ENCODE measurements at places on chromosomes 6 and 20.

- peak; percentile 5 for DNase-seq
Measured at GRCh38 chr6:31401403-31401802, 2.0 kb upstream of the MICA start.

- no peak for DNase-seq
Measured at GRCh38 chr20:46551522-46552381, 1.3 kb upstream of the OCSTAMP start.

GRCh38 chr6:151690768-151691562, 116.5 kb upstream of the ESR1 start:
- no peak for DNase-seq

DNA sequence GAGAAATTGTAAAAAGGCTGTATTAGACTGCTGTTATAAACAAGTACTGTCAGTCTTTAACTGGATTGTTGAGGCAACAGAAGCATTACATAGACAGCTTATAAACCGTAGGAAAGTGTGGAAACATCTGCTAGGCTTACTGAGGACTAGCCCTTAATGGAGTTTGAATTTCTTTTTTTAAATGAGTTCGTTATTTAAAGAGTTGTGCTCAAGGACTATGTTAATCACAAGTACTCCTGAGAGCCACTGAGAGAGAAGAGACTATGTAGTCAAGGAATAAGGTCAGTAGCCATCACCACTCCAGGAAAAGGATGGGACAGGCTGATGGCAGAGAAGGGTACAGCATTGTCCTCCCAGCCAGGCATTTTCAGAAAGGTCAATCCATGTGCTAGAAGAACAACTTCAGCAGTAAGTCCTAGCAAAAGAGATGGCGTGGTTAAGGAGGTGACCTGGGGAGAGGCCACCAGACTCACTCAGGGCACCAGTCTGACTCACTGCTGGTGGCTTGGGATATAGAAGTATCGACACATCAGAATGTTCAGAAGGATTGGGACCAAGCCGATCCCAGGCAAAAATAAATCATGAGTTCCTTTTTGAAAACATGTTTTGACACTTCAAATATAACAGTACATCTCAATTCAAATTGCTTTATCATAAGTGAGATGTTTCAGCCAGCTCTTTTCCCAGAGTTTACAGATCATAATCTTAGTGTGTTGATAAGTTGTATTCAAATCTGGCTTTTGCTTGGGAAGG, 6.4 kb downstream of the RPS12 start:
- no peak for DNase-seq
